ENCODE measurements at places on chromosomes 12 and 14. TPM values are rescaled to one million over a fixed set of nuclear protein-coding genes. Genes with fewer than 3 reads are reported as not detected.

DNA sequence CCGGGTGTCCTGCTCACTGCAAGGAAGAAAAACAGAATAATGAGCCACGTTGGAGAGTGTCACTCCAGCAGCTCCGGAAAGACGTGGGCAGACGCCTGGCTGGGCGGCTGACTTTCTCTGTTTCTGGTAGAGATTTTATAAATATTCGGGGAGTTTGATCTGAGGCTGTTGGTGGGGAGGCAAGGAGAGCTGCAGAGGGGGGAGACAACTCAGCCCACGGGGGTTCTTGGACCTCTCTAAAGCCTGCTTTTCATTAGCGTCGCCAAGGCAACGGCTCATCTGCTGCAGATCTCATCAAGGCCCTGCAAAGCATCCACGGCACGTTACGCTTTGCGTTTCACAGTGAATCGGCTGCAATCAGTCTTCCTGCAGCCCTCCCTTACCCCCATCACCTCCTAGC is 207.2 kb downstream of the ZFP36L1 start:
- H3K4me3 ChIP-seq, result no peak overlapping the region
- no peaks in the 10 kb centered on the region for H3K27me3 ChIP-seq
- H3K27ac ChIP-seq, result no peak overlapping the region
- H3K4me1 ChIP-seq, result peaks cover 17% of the 10 kb centered on the region
- H3K36me3 ChIP-seq, result no peaks in the 10 kb centered on the region

DNA sequence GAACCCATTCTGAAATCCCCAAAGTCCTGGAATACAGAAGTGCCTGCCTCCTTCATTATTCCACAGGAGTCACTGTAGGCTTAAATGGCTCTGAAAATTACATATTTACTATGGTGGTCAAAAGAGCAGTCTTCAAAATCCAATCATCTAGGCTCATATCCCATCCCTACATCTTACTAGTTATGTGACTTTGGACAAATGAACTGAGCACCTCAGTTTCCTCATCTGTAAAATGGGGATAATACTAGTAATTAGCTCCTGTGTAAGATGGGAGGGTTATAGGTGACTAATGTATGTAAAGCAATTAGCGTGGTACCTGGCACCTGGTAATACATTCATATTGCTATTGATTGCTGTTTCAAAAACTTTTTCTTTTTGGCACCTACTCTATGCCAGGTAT is 243.6 kb downstream of the CHST11 start:
- H3K27me3 ChIP-seq, result no peaks in the 10 kb centered on the region
- peaks cover 14% of the 10 kb centered on the region for H3K36me3 ChIP-seq
- H3K4me3 ChIP-seq, result no peak overlapping the region

DNA sequence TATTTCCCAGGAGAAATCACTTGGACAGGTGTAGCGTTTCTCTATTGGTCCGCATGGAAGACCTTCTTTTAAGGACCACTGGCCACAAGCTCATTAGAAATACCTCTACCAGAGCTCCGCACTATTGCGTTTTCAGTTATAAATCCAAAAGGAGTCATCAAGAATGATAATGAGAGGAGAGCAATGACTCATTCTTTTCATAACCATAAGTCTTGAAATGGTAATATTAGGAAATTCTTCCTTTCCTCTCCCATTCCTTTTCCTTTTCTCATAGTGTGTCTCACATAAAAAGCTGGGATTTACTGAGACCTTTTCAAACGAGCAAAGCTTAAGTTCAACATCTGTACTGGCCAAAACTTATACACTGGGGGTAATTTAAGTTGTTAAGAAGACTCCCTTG is 215.7 kb downstream of the CPNE8 start:
- no peak overlapping the region for H3K4me3 ChIP-seq
- no peaks in the 10 kb centered on the region for H3K27me3 ChIP-seq
- no peak for DNase-seq

DNA sequence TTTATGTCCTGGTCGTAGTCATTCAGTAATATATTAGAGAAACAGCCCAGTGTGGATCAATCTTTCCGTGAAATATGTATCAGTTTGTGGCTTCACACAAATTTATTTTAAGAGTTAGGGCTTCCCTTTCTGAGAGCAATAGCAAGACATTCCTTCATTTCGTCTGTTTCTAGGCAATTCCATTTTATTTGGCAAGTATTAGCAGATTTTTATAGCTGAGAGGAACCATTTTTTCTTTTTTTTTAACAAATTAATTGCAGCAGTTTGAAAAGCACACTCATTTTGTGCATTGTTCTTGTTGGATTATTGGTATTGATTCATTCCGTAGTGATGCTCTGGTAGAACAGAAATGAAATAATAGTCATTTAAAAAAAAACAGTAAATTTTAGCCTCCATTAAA is 132.9 kb downstream of the SRGAP1 start:
- no peak overlapping the region for H3K27ac ChIP-seq
- H3K4me1 ChIP-seq, result no peaks in the 10 kb centered on the region
- no peak overlapping the region for H3K4me3 ChIP-seq
- DNase-seq, result no peak
- H3K36me3 ChIP-seq, result no peaks in the 10 kb centered on the region

DNA sequence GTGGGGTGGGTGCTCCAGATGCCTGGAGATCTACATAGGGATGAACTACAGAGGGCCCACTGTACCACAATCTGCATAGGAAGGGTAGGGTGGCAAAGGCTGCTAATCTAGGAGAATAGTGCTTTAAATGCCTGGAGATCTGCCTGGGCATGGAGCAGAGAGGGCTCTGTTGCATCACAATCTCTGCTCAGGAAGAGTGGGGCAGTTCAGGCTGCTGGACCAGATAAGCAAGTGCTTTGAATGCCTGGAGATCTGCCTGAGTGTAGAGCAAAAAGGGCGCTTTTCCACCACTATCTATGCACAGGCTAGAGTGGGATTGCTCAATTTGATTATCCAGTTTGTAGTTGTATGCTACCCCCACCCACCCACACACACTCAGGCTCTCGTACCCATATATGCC is 886.3 kb upstream of the SEL1L start:
- DNase-seq, result no peak
- H3K27ac ChIP-seq, result no peak overlapping the region
- no peak overlapping the region for H3K4me3 ChIP-seq
- H3K27me3 ChIP-seq, result no peaks in the 10 kb centered on the region
- no peaks in the 10 kb centered on the region for H3K36me3 ChIP-seq
- H3K4me1 ChIP-seq, result no peaks in the 10 kb centered on the region

DNA sequence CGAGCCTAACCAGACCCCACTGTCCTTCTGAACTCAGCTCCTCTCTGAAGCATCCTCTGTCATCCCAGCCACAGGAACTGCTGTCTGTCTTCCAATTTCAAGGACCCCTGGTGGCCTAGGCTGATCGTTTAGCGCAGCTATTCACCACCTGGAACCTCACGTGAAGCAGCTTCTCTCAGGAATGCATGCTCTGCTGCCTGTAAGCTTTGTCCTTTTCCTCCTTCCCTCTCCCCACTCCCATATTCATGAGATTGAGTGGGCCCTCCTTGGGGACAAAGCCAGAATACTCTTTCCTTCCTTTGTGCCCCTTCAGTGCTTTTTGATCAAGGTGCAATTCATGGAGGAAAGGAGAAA is 17.2 kb downstream of the DPF3 start:
- no peak overlapping the region for H3K27ac ChIP-seq
- H3K27me3 ChIP-seq, result no peaks in the 10 kb centered on the region
- DNase-seq, result no peak
- no peaks in the 10 kb centered on the region for H3K4me1 ChIP-seq

DNA sequence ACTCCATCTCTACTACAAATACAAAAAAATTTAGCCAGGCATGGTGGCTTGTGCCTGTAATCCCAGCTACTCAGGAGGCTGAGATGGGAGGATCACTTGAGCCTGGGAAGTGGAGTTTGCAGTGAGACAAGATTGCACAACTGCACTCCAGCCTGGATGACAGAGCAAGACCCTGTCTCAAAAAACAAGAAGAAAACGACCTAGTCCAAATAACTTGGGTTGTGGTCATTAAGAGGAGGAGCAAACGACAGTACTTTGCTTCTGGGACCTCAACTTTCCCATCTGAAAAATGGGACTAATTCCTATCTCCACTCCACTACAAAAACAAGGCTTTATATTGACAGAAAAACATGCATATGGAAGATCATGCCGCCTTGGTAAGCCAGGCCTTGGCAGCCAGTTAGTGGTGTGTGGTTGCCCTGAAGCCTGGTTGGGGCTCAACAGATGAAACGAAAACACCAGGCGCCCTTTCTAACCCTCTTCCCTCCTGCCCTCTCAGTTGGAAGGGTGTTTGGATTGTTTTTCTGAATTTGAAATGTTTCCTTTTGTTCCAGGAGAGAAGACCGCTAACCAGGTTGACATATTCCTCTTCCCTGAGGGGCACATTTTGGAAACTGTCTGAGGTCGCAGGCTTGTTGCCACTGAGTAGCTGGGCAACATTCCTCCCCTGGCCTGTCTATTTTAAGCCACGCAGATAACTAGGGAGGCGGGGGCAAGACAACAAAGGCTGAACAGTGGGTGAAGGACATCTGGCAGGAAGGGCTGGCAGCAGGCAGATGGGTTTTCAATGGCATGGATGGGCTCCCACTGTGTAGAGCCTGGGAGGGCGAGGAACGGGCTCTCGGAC is 13.7 kb upstream of the VPS37B start:
- H3K4me1 ChIP-seq, result no peaks in the 10 kb centered on the region
- no peak for DNase-seq
- peak overlapping the region; percentile 41 for H3K27ac ChIP-seq

DNA sequence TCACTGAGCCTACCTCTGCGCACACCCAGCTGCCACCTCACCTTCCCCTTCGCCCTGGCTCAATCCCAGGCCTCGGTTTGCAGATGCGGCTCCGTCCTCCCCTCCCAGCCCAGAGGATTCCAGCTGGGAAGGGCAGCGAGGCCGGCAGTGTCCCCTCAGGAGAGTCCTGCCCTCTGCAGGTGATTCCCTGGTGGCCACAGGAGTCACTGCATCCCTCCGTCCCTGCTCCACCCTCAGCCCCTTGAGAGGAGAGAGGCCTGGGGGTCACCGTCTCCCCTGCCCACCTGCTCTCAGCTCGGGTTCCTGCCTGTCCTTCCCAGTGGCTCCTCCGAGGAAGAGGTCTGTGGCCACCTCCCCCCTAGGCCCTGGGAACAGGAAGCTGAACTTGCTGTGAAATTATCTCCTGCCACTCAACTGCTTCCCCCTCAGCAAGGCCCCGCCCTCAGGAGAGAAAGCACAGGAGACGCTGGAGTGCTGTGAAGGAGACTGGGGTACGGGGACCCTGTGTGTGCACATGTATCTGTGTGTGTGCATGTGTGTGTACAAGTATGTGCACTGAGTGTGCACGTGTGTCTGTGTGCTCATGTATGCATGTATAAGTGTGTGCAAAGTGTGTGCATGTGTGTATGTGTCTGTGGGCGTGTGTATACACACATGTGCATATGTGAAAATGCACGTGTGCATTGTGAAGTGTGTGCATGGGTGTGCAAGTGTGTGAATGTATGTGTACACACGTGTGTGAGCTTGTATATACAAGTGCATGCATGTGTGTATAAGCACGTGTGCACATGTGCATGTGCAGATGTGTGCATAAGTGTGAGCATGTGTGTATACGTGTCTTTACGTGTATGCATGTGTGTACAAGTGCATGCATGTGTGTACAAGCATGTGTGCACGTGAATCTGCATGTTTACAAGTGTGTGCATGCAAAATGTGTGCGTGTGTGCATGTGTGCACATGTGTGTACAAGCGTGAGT is 13.2 kb upstream of the GALNT9 start:
- no peak overlapping the region for H3K4me3 ChIP-seq
- H3K27ac ChIP-seq, result no peak overlapping the region
- DNase-seq, result no peak
- H3K36me3 ChIP-seq, result no peaks in the 10 kb centered on the region
- H3K27me3 ChIP-seq, result peaks cover 42% of the 10 kb centered on the region

GRCh38 chr12:76859611-76860010 is 19.2 kb downstream of the CSRP2 start:
- H3K27me3 ChIP-seq, result no peaks in the 10 kb centered on the region
- no peaks in the 10 kb centered on the region for H3K4me1 ChIP-seq
- no peak overlapping the region for H3K4me3 ChIP-seq
- DNase-seq, result no peak
- no peaks in the 10 kb centered on the region for H3K36me3 ChIP-seq
- no peak overlapping the region for H3K27ac ChIP-seq

- H3K4me1 ChIP-seq, result peaks cover 14% of the 10 kb centered on the region
- DNase-seq, result peak; percentile 67
- H3K36me3 ChIP-seq, result no peaks in the 10 kb centered on the region
- no peak overlapping the region for H3K27ac ChIP-seq
- no peaks in the 10 kb centered on the region for H3K27me3 ChIP-seq
Measured at GRCh38 chr12:47985596-47986290, 18.5 kb downstream of the COL2A1 start.

DNA sequence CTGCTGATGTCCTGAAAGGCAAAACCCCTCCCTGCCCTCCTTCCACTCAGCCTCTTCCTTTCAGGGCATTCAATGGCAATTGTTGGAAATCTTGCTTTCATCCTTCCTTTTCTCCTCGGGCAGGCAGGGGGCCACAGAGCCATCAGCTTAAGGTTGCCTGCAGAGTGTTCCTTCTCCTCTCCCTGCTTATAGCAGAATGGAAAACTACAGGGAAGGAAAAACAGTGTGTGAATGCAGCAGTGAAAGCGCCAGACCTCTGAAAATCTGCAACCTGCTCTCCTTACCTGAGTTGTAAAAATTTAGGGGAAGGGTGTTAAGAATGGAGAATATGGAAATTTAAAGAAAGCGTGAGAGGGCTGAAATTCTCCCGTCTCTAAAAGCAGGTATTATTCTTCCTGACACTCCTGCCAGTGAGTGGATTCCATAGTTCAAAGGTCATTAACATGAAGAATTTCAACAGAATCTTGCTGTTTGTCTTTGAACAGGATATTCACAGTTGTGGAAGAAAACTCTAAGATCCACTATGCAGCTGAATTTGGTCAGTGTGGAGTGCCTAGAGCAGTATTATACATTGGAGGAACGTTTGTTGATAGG is 348.8 kb downstream of the KCNH5 start:
- H3K36me3 ChIP-seq, result no peaks in the 10 kb centered on the region
- no peak for DNase-seq
- H3K4me1 ChIP-seq, result no peaks in the 10 kb centered on the region
- no peaks in the 10 kb centered on the region for H3K27me3 ChIP-seq

- H3K27ac ChIP-seq, result no peak overlapping the region
- no peaks in the 10 kb centered on the region for H3K4me1 ChIP-seq
- DNase-seq, result no peak
- H3K4me3 ChIP-seq, result no peak overlapping the region
- H3K36me3 ChIP-seq, result no peaks in the 10 kb centered on the region
Measured at GRCh38 chr14:34374998-34375740, 86.9 kb downstream of the SPTSSA start.

GRCh38 chr12:20410734-20411133 is 42.4 kb downstream of the PDE3A start:
- no peak for DNase-seq
- H3K4me1 ChIP-seq, result peaks cover 4% of the 10 kb centered on the region
- no peaks in the 10 kb centered on the region for H3K36me3 ChIP-seq

Gene METAP2
- 62.2 TPM for total RNA-seq

Gene PXMP2
- 19.6 TPM for total RNA-seq

Gene SALL2
- 5.3 TPM for total RNA-seq

Gene TAS2R50
- total RNA-seq, result 5.8 TPM
